ENCODE measurements at places on chromosomes 7 and 10.

GRCh38 chr10:963186-963585, 25.0 kb upstream of the GTPBP4 start:
- DNase-seq = no peak

- DNase-seq = no peak
Measured at GRCh38 chr7:137572056-137572784, 228.7 kb upstream of the PTN start.

- no peak for DNase-seq
Measured at GRCh38 chr10:87585565-87586514, 73.8 kb upstream of the PAPSS2 start.

DNA sequence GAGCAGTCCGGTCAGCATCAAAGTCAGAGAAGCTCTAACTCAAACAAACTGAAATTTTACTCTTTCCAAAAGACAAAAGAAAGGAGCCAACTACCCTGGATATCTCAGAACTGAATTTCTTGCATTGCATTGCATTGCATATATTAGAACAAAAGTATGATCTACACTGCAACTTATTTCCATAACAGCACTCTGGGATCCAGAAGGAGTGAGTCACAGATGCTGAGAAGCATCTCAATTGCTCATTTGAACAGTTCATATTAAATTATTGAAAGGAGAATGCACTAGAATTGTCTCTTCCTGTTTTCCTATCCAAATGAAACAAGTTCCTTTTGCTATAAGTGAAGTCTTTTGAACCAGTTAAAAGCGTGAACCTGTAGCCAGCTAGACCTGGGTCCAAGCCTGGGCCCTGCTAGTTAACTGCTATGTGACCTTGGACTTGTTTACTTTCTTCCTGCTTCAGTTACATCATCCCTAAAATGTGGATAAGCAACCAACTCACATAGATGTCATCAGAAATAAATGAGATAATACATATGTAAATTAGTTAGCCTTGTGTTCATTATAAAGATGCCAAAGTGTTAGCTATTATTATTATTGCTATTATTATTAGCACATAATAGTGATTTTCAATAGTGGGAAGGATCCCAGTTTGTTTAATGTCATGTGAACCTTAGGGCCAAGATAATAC, 184.1 kb downstream of the CREB5 start:
- DNase-seq = no peak

GRCh38 chr7:143375298-143376034, 5.7 kb upstream of the ZYX start:
- DNase-seq = no peak

GRCh38 chr10:4137299-4137698, 352.3 kb upstream of the KLF6 start:
- DNase-seq = no peak

DNA sequence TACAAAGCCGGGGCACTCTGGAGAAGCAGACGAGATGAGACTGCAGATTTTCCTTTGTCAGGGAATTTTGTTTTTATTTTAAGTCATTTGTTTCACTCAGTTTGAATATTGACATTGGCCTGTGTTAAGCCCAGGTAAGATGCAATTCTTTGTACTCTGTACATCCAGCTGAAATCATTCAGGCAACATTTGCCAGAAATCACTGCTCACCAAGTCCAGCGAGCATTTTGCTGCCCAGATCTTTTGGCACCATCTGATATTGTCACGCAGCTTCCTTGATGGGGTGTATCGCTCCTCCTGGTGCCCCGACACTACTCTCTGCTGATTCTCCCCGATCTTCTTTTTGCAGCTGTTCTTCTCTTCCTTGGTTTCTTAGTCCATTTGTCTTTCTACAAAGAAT, 261.7 kb downstream of the GALNT17 start:
- no peak for DNase-seq

- DNase-seq = no peak
Measured at GRCh38 chr7:106258789-106259188, 26.0 kb downstream of the NAMPT start.

- DNase-seq = no peak
Measured at GRCh38 chr7:18499407-18500177, 4.0 kb downstream of the HDAC9 start.

DNA sequence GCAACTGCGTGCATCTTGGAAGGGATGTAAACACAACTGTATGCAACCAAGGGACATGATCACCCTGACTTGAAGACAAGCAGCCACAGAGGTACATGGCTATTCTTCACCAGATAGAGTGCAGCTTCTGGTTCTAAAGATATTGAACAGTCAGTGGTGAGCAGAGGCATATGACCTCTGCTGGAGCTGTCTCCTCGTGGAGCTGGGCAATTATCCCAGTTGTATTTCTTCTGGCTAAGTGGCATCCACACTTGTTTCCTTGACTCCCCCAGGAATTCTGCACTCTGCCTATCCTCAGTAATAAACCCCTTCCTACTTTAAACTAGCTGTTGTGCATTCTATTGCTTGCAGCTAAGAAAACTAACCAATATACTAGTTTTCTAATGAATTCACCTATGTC, 216.8 kb downstream of the THSD7A start:
- DNase-seq = no peak

GRCh38 chr10:3054851-3055199, 12.5 kb upstream of the PFKP start:
- DNase-seq = no peak

- no peak for DNase-seq
Measured at GRCh38 chr10:88415533-88416130, 167.5 kb downstream of the RNLS start.

DNA sequence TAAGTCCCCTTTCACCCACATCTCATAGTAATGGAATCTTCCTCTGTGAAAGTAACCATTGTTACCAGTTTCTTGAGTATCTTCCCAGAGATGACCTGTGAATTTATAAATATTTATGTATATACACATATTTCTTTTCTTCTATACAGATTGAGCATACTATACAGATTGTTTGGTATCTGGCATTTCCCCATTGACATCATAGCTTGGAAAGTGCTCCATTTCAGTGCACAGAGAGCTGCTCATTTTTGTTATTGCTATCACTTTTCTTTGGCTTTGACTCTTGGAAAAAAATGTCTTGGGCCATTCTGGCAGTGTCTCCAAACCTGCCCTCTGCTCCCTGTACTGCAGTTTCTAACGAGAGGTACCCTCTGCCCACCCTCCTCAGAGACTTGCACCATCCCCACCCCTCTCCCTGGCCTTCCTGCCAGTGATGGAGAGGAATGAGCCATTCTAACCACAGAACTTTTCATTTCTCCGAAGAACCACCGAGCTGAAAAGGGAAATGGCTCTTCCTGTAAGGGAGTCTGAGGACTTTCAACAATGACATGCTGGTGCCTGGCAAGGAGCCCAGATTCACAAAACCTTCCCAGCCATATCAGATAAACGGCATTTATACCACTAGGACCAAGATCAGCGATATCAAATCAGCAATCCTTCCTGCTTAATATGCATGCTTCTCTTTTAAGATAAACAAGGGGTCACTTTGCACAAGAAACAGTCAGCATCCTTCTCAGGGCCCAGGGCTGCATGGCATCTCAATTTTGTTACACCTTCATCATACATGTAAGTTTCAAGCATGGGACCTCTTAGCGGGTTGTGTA, 19.7 kb upstream of the CCSER2 start:
- DNase-seq = no peak

DNA sequence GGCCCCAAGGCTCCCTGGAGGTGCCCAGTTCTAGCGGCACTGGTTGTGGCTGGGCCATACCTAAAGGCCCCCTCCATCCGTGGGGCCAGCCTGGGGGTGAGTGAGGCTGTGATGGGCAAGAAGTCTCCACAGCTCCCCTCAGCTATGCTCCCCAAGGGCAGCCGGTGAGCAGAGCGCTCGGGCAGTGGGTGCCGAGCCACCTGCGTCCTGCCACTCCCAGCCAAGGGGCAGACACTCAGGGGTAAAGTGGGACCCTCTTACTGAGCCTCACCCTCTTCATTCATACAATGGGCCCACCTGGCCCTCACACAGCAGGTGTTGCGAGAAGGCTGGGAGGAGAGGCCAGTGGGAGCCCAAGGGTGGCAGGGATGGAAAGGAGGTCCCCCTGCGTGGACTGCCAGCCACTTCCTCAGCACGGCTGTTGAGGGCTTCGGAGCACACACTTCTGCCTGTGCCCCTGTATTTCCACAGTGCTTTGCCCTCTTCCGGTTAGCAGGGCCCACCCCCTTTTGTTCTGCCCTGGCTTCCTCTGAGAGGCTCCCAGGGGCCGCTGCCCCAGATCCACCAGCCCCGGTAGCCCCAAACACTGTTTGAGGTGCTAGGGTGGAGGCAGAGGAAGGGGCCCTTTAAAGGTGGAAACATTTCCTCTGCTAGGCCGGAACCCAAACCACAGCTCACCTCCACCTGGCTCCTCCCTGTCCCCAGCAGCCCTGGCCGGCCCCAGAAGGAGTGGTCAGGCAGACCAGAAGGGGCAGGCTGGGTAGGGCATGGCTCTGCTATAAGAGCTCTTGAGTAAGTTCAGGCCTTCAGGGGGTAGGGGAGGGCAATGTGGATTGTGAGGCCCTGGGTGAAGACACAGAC, 16.4 kb upstream of the C10orf105 start:
- peak; percentile 16 for DNase-seq

DNA sequence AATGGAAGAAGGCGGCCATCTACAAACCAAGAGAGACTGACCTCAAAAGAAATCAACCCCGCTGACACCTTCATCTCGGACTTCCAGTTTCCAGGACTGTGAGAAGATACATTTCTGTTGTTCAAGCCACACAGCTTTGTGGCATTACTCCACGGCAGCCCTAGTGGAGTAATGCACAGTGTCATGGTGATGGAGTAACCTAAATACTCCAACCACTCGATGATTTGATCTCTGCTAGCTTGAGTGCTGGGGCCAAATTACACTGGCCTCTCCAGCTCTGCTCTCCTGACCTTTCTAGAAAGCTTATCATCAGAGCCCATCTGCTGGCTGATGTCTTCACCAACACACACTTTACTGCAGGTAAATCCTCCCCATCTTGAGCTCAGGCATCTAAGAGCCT, 52.2 kb downstream of the GALNT17 start:
- no peak for DNase-seq

DNA sequence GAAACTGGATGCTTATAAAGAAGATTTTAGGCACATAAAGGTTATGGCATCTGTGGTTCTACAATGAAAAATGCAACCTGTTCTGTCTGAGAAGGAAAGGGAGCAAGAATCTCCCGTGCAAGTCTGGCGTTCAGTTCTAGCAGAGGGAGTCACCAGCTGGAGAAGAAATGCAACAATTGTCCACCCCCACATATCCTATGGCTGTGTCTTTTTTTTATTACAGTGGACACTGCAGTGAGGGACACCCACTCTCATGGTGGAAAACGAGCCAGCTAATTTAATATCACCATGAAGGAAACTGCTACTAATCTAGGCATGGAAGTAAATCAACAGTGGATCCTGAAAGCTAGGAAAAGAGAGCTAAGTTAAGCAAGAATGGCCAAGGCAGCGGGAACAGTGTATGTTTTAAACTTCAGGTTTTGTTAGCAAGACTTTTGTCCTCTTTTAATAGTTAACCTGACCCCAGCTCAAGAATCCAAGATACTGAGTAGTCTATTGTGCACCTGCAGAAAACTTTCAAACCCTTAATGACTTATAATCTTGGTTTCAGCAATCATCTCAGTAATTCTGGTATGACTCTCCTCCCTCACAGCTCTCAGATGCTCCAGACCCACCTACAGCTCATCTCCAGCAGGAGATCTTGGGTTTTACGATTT, 149.3 kb downstream of the FGFR2 start:
- no peak for DNase-seq

GRCh38 chr10:130787243-130787642, 524.3 kb downstream of the TCERG1L start:
- DNase-seq = no peak

DNA sequence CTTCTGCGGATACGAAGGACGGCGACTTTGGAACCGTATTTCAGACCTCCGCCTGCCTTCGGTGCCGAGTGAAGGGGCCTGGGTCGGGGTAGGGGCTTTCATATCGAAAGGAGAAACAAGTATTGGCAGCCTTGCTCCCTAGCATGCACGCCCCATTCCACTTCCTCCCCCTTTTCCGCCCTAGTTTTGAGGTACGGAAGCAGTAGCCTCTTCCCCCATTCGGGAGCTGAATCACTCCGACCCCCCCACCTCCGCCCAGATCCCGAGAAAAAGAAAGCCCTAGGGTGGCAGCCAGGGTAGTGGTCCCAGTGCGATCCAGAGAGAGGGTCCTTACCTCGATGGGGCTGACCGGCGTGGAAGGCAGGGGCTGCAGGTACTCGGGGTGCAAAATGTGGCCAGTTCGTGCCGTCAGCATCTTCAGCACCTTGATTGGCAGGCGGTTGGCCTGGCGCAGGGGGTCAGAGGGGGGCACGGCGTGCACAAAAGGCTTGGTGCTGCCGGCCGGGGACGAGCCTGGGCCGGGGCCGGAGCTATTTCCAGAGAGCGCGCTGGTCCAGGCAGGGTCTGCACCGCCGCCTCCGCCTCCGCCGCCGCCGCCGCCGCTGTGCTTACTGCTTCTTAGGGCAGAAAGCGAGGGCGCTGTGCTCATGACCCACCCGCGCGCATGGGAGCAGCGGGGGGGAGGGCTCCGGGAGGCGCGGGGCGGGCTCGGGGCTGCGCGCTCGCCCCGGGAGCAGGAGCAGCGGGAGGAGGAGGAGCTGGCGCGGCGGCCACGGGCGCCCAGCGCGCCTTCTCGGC, 594 bp downstream of the ZNF503 start:
- no peak for DNase-seq

DNA sequence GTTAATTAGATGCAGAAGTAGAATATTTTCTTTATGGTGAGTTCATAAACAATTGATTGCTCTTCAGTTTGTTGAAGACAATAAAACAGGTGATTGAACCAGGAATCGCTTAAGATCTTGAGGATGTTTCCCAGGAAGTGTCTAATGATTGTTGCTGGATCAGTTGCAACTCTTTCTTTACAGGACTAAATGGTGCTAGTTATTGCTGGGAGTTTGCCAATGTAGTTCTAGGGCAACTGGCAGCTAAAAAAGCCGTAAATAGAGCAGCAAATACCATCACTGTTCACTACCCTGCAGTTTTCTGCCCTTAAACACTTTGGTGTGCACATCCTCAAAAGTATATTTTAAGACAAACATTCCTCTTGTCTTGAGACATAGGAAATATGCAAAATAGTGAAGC, 119.2 kb upstream of the ANK3 start:
- no peak for DNase-seq

GRCh38 chr10:15141136-15142054, 27.1 kb downstream of the NMT2 start:
- no peak for DNase-seq

GRCh38 chr7:45718464-45719330, 144.5 kb downstream of the ADCY1 start:
- DNase-seq = no peak

GRCh38 chr10:66564287-66564686, 361.5 kb upstream of the LRRTM3 start:
- DNase-seq = no peak

GRCh38 chr10:3908183-3908582, 123.2 kb upstream of the KLF6 start:
- DNase-seq = no peak

GRCh38 chr7:129258649-129259389, 34.0 kb downstream of the AHCYL2 start:
- DNase-seq = no peak

GRCh38 chr10:105070952-105071351, 429.9 kb downstream of the SORCS3 start:
- DNase-seq = no peak

- no peak for DNase-seq
Measured at GRCh38 chr7:12929476-12930140, 242.2 kb downstream of the ARL4A start.
